Trophoblast cell (in vitro differentiated cells and primary cell): ENCODE measurements at places on chromosomes 6 and 20.

DNA sequence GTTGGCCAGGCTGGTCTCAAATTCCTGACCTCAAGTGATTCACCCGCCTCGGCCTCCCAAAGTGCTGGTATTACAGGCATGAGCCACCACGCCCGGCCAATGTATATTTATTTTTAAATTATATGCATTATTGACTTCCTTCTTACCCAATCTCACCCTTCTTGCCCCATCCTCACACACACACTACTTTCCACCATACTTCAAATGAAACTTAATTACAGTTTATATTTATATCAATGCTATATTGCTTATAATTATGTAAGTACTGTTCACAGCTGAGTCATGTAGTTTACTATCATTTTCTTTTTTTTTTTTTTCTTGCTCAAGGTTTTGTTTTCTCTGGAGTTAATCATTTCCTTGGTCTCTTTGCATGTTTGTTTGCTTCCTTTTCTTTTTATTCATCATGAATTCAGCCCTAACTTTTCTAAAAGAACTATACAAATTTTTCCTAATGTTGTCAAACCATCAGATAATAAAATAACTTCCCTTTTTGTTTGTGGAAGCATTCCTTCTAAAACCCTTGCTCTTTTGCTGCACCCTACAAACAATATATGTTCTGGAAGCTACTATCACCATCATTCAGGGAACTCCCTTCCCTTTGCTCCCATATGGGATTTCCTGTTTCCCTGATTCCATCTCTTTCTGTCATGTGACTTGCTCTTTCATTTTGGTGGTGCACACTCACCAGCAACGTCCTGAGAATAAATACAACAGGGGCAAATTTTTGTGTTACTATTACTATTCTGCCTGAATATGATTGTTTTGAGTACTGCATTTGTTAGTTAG lies 201.7 kb upstream of the SASH1 start:
- DNase-seq, result no peak

GRCh38 chr6:87366899-87367298 lies 22.3 kb downstream of the C6orf163 start:
- DNase-seq, result no peak

DNA sequence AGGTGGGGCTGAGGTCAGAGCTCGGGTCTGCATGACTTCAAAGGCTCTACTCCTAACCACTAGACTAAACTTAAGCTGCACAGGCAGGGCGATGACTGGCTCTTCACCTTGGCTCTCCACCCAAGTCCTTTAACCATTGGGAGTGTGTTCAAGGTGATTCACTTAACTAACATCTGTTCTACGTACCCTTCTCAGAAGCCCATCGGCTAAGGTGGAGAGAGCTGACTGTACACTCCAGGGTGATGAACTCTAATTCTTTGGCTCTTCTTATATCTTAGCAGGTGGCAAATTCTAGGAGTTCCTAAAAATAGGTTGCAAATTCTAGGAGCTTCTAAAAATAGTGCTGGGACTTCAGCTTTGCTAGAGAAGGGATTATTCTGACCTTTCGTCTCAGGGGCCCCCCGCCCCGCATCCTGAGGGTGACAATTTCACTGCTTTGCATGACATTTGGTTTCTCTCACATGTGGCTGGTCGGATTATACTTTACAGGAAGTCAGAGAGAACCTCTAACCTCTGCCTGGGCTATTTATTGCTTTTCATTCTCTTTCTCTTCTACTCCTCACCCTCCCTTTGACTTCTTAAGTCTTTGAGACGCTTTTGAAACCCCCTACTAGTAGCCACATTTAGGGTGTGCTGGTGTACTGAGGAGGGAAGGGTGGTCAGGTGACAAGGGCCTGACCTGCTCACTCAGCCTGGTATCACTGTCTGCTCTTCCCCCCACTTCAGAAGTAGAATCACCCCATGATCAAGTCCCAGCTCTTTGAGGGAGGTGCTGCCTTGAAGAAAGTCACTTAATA lies 55.5 kb downstream of the PRDM1 start:
- DNase-seq, result no peak

- no peak for DNase-seq
These were observed 59.3 kb downstream of the UBE3D start for GRCh38 chr6:83006270-83006905.

DNA sequence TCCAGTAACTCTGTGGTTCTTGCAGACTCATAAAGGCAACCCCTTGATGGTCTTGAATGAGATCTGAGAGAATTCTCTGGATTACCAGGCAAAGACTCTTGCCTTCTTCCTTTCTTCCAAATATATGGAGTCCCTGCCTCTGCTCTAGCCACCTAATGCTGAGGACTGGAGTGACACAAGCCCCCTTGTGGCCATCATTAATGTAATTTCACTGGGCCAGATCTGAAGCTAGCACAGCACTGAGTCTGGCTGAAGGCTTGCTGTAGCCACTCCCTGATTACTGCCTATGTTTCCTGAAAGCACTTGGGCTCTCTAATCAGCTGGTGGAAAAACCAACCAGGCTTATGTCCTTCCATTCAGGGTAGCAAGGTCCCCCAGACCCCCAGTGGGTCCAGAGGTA lies 559.3 kb upstream of the IRAK1BP1 start:
- DNase-seq, result no peak
